PC-3 (cell line): ENCODE measurements at places on chromosomes 12 and 14. TPM values are rescaled to one million over a fixed set of nuclear protein-coding genes. Genes with fewer than 3 reads are reported as not detected.

GRCh38 chr14:104161602-104162367 is 23.4 kb downstream of the KIF26A start:
- DNase-seq: no peak
- no peaks in the 10 kb centered on the region for H3K27me3 ChIP-seq
- H3K4me3 ChIP-seq: no peak overlapping the region

Gene CLEC14A
- not detected in 2 replicates for total RNA-seq

Gene ITGB7
- total RNA-seq: 1.9 and 3.4 TPM in 2 replicates

DNA sequence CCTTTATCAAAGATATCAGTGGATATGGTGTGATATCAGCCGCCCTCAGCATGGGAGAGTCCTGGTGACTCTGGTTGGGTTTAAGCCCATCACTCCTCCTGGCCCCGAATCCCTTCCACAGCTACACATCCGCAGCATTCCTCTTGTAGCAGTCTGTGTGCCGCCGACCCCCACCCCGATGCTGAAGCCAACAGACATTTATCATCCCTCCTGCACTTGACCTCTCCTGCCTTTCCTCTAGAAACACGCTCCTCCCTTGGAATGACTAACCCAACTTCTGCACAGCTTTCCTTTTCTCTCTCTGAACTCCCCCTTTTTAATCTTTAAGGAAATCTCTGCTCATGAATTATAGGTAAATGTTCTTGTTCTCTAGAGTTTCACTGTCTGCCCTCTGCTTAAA is 250.9 kb upstream of the FOXN3 start:
- no peak for DNase-seq
- no peaks in the 10 kb centered on the region for H3K4me1 ChIP-seq
- H3K36me3 ChIP-seq: no peaks in the 10 kb centered on the region

Gene MYF5
- not detected in 2 replicates for total RNA-seq

- no peaks in the 10 kb centered on the region for H3K4me1 ChIP-seq
- H3K27me3 ChIP-seq: no peaks in the 10 kb centered on the region
- DNase-seq: no peak
- no peak overlapping the region for H3K4me3 ChIP-seq
These were observed 49.3 kb upstream of the AMN start for GRCh38 chr14:102873131-102873530.

GRCh38 chr12:28209782-28210181 is 19.5 kb downstream of the CCDC91 start:
- no peaks in the 10 kb centered on the region for H3K4me1 ChIP-seq
- H3K27me3 ChIP-seq: no peaks in the 10 kb centered on the region

Gene GPR84
- not detected in 2 replicates for total RNA-seq

Gene BEGAIN
- 3.5 and 3.8 TPM in 2 replicates for total RNA-seq

Gene TGM1
- 2.6 and 3.2 TPM in 2 replicates for total RNA-seq

Gene CLEC4C
- total RNA-seq: not detected in 2 replicates

Gene KLHL33
- 0.17 TPM in 1 of 2 replicates, not detected in the other for total RNA-seq

DNA sequence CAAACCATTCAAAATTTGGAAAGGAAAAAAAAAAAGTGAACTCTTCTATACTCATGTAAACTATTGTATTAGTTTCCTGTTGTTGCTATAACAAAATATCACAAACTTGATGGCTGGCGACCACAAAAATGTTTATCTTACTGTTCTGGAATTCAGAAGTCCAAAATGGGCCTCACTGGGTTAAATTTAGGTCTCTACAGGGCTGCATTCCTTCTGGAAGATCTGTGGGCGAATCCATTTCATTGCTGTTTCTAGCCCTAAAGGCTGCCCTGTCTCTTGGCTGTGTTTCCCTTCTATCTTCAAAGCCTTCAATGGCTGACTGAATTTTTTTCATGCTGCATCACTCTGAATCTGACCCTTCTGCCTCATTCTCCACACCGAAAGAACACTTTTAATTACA is 105.1 kb upstream of the NAV3 start:
- no peaks in the 10 kb centered on the region for H3K4me1 ChIP-seq
- H3K27ac ChIP-seq: no peak overlapping the region
- H3K4me3 ChIP-seq: no peak overlapping the region
- no peak for DNase-seq
- H3K36me3 ChIP-seq: no peaks in the 10 kb centered on the region
- H3K27me3 ChIP-seq: 0 out of 2 replicates have a peak, but pooled peaks cover under 1% of the 10 kb centered on the region

- no peaks in the 10 kb centered on the region for H3K27me3 ChIP-seq
- H3K4me1 ChIP-seq: peaks cover 87% of the 10 kb centered on the region
- DNase-seq: peak; percentile 83
- H3K4me3 ChIP-seq: peak overlapping the region; percentile 10; the same call in 1 of the 2 replicates
These were observed 16.0 kb upstream of the SLC38A2 start for GRCh38 chr12:46388427-46389021.

Gene LRRIQ1
- 0.17 and 0.40 TPM in 2 replicates for total RNA-seq

DNA sequence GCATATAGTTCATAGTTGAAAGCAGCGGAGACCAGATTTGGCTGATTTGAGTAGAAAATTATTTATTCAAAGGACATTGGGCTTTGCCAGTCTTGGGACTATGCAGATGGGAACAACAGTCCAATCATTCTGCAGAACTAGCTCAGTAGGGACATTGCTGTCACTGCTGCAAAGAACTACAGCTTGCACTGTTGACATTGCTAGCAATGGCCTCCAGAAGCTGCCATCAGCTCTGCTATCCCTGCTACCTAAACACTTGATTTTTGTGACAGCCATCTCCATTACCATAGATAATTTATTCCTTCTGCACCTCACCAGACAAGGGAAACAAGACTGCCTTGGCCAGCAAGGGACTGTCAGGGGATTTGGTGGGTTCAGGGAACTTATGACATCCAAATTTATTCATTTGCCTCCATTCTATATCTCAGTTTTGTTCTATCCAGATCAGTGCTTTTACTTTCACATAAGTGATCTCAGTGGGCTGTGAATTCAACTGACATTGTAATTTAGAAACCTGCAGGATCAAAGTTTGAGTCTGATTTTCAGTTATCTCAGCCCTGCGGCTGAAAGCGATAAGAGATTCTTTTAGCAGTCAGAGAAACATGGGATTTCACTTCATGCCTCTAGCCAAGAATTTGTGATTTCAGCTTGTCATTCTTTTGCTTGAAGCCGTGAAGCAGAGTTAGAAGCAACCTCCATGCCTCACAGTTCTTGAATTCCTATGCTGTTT is 136.7 kb upstream of the FBXO33 start:
- no peak overlapping the region for H3K27ac ChIP-seq
- no peaks in the 10 kb centered on the region; the same call in 1 of the 2 replicates for H3K27me3 ChIP-seq
- no peaks in the 10 kb centered on the region for H3K36me3 ChIP-seq
- H3K4me3 ChIP-seq: no peak overlapping the region
- no peak for DNase-seq

GRCh38 chr14:62189698-62190097 is 427.5 kb downstream of the SNAPC1 start:
- no peaks in the 10 kb centered on the region for H3K4me1 ChIP-seq
- no peak overlapping the region for H3K4me3 ChIP-seq
- peak; percentile 73 for DNase-seq
- H3K27ac ChIP-seq: no peak overlapping the region

GRCh38 chr12:40515041-40515816 is 177.0 kb upstream of the CNTN1 start:
- H3K27ac ChIP-seq: no peak overlapping the region
- 0 out of 2 replicates have a peak, but pooled peaks cover 7% of the 10 kb centered on the region for H3K27me3 ChIP-seq
- H3K4me1 ChIP-seq: no peaks in the 10 kb centered on the region
- H3K36me3 ChIP-seq: no peaks in the 10 kb centered on the region
- DNase-seq: no peak

Gene IGFBP6
- 256 and 299 TPM in 2 replicates for total RNA-seq

- DNase-seq: peak; percentile 18
- H3K27ac ChIP-seq: no peak within 1 kb of the TSS
- peaks cover 38% of the 10 kb centered on the region for H3K27me3 ChIP-seq
- peak within 1 kb of the TSS; percentile 54 for H3K4me3 ChIP-seq
- no peaks in the 10 kb centered on the region for H3K36me3 ChIP-seq
These were observed at the start of gene DHH for GRCh38 chr12:49094160-49094974. Gene DHH (minus strand): TSS chr12:49094801. CDS start chr12:49094512, 289 bp downstream.

Gene HELB
- total RNA-seq: 2.1 and 2.7 TPM in 2 replicates

DNA sequence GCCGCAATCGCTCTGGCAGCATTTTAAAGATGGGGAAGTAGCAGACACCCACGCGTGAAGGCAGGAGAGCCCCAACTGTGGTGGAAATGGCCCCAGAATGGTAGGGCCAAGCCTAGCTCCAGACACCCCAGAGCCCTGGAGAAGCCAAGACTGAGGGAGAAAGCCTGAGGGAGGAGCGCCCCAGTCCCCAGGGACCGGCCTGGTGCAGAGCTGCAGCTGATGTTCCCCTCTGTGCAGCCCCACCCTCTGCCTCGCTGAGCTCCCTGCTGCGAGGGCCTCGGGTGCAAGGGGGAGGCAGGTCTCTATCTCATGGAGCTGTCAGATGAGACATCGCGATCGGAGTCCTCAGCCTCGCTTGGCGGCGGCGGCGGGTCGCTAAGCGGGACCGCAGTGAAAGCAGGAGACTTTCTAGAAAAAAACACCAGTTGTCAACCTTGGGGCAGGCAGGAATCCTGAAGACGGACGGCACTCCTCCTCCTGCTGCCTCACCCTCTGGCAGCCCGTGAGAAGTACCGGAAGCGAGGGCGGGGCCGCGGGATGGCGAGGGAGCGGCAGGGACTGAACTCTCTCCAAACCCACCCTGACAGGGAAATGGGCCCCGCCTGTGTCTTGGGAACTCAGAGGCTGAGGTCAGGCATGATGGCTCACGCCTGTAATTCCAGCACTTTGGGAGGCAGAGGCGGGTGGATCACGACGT is 6.0 kb downstream of the GAPDH start:
- peak overlapping the region; percentile 14 for H3K27ac ChIP-seq
- peak overlapping the region; percentile 36 for H3K4me3 ChIP-seq
- H3K27me3 ChIP-seq: no peaks in the 10 kb centered on the region
- peaks cover 25% of the 10 kb centered on the region for H3K36me3 ChIP-seq
- DNase-seq: peak; percentile 77

DNA sequence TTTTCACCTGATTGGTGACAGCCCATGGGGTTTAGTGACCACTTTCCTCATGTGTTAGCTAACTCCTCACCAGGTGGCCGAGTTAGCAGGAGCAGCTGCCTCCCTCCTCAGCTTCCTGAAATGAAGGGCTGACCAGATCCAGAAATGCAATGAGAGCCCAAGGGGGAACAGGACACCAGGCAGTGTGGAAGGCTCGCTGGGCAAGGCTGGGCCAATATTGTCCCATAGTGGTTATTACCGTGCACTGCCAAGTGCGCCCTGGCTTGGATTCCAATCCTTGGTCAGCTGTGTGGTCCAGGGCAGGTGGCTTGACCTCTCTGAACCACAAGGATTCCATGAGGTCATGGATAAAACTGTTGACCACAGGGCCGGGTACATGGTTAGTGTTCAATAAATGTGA is 3.6 kb upstream of the HSPB8 start:
- no peak overlapping the region for H3K27ac ChIP-seq
- no peaks in the 10 kb centered on the region for H3K36me3 ChIP-seq
- H3K4me3 ChIP-seq: no peak overlapping the region
- H3K27me3 ChIP-seq: peaks cover 38% of the 10 kb centered on the region

DNA sequence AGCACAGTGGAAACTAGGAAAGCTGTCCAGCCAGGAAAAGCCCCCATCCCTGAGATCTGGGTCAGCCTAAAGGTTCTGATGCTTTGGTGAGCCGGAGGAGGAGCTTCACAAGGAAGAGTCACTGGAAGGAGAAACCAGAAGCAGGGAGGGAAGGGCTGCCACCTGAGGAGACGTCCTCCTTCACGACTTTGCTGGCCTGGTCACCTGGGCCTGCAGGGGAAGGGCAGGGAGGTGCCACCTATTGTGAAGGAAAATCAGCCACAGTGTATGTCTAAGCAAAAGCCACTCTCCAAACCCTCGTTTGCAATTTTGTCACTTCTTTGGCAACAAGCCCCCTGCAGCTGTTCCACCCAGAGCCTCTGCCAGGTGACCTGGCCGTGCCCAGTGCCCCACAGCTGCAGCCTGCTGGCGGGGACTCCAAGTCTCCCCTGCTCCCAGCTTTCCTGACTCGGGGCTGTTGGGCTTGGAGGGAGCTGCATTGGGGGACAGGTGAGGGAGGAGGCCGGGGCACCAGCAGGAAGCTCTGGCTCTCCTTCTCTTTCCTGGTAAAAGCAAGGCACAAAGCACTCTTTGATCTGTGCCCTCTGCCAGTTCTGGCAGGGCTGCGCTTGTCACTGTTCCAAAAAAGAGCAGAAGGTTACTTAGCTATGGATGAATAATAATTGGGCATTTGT is 120.9 kb upstream of the BCL2L14 start:
- H3K27ac ChIP-seq: no peak overlapping the region
- no peak overlapping the region for H3K4me3 ChIP-seq
- DNase-seq: no peak
- 0 out of 2 replicates have a peak, but pooled peaks cover 4% of the 10 kb centered on the region for H3K4me1 ChIP-seq
- H3K36me3 ChIP-seq: no peaks in the 10 kb centered on the region
- no peaks in the 10 kb centered on the region for H3K27me3 ChIP-seq

Gene SLCO1C1
- total RNA-seq: not detected in 2 replicates

- DNase-seq: no peak
- no peaks in the 10 kb centered on the region for H3K36me3 ChIP-seq
- no peak overlapping the region for H3K4me3 ChIP-seq
- no peak overlapping the region for H3K27ac ChIP-seq
- no peaks in the 10 kb centered on the region for H3K4me1 ChIP-seq
These were observed 6.6 kb downstream of the PLBD1 start for GRCh38 chr12:14560904-14561574.

Gene KRT72
- not detected in 2 replicates for total RNA-seq

DNA sequence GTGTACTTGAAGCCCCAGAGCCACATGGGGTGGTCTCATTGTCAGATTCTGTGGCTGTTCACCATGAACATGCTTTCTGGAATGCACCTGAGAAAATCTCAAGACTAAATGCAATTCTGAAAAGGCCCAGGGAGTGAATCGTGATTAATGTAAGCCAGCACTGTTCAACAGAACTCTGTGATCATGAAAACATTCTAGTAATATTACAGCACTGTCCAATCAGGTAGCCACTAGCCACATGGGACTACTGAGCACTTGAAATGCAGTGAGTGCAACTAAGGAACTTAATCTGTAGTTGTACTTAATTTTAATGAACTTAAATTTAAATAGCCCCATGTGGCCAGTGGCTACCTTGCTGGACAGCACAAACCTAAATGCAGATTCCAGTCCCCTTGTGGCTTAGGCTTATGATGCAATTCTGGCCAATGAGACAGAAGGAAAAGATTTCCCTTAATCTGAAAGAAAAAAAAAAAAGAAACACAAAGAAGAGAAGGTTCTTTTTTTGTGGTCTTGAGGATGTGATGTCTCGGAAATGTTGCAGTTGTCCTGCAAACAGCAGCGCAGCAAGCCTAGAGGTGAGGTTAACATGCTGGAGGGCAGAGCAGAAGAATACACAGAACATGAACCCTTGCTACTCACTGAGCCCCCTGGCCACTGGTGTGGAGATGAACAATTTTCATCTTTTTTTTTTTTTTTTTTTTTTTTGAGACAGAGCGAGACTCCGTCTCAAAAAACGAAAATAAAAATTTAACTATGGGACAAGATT is 48.2 kb downstream of the SPPL3 start:
- no peak overlapping the region for H3K4me3 ChIP-seq
- no peak for DNase-seq
- H3K4me1 ChIP-seq: peaks cover 17% of the 10 kb centered on the region
- no peaks in the 10 kb centered on the region for H3K27me3 ChIP-seq
- peaks cover 12% of the 10 kb centered on the region for H3K36me3 ChIP-seq

DNA sequence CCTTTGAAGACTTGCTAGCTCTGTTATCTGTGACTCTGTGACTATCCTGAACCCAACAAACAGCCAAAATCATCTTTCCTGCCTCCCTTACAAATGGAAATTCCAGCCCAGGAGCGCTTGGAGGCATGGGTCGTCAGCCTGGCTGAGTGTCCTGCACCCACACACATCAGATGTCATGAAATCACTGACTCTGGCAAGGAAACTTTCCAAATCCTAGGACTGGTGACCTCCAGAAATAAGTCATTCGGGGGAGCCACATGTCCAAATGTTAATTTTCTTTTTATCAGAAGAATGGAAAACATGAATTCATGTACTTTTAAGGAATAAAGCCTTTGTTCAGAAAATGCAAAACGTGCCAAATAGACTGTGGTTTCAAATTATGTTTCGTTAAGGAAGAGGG is 96.3 kb upstream of the EVL start:
- peaks cover 3% of the 10 kb centered on the region; the same call in 1 of the 2 replicates for H3K4me1 ChIP-seq
- no peaks in the 10 kb centered on the region for H3K27me3 ChIP-seq
- no peaks in the 10 kb centered on the region for H3K36me3 ChIP-seq
- H3K4me3 ChIP-seq: no peak overlapping the region
- H3K27ac ChIP-seq: no peak overlapping the region
- DNase-seq: no peak
